Dermis microvascular lymphatic vessel endothelial cell (primary cell): ENCODE measurements at places on chromosomes 7 and 10.

- no peak for DNase-seq
Observed at GRCh38 chr10:78996792-78997129, 72.0 kb upstream of the ZMIZ1 start.

- DNase-seq: no peak
Observed at GRCh38 chr10:66366163-66366562, 559.7 kb upstream of the LRRTM3 start.

GRCh38 chr7:99563650-99564049 lies 5.2 kb downstream of the ZNF655 start:
- DNase-seq: no peak

DNA sequence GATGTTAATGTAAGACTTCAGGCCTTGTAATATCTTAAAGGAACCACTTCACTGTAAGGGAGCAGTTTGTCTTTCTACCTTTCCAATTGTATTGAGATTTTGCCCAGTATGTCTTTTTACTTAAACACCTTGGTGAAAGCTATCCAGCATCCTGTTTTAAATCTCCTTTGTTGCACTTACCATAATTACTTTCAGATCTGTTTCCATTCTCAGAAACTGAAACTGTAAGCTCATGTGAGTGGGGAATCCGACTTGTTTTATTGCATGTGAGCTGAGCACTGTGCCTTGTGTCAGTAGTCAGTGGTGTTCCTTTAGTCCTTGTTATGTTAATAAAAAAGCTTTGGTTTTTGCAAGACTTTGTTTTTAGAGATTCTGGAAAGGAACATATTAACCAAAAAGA lies 42.2 kb downstream of the BMPR1A start:
- DNase-seq: no peak

- no peak for DNase-seq
Observed at GRCh38 chr10:132816718-132817117, 30.8 kb upstream of the NKX6-2 start.

- no peak for DNase-seq
Observed at GRCh38 chr10:21797984-21798765, 205.4 kb downstream of the DNAJC1 start.

DNA sequence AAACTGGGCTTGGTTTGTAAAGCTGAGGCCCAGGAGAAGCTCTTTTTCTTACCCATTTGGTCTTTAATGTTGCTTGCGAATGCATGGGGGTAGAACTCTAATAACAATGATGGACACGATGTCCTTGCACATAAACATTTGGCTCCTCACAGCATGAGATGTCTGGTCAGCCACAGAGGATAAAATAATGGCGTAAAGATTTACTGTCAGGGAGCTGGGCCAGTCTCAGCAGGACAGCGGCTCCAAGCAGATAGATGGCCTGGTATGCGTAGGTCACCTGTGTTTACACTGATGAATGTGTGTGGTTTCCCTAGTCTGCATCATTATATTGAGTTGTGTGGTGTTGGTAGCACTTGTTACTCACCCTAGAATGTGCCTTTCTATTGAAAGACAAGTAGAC lies 537.4 kb downstream of the CNTNAP2 start:
- DNase-seq: no peak

DNA sequence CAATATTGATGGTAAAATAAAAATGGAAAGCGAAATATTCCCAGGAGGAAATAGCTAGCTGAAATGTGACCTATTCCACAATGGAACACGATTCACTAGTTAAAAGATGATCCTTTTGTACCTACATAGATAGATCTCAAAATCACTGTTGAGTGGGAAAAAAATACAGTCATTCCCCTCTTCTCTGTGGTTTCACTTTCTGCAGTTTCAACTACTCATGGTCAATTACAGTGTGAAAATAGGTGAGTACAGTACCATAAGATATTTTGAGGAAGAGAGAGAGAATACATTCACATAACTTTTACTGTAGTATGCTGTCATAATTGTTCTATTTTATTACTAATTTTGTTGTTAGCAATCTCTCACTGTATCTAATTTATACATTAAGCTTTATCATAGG lies 56.0 kb upstream of the COL13A1 start:
- DNase-seq: no peak

DNA sequence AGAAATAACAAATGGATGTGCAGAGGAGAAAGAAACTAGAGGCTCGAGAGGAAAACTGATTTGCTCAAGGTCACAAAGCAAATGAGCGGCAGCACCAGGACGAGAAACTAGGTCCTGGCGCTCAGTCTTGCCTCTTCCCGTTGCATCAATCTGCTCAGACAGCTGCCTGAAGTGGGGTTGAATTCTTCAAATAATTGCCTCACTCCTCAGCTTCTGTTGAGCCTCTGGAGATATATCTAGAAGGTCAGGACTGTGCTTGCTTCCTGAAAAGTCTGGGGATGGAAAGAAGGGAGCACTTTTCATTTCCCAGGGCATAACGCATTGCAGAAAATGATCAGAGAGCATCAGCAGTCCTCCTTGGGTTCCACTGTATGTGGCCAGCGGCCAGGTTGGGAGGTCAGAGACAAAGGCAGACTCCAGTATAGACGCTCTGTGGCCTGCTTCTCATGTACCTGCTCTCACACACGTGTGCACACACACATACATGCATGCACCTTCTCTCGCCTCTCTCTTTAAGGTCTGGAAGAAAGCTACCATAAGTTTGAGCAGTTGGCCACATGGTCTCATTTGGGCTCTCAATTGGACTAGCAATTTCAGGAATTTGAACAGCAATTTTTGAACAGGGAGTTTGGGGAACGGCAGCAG lies 83.7 kb upstream of the DUSP5 start:
- DNase-seq: no peak

DNA sequence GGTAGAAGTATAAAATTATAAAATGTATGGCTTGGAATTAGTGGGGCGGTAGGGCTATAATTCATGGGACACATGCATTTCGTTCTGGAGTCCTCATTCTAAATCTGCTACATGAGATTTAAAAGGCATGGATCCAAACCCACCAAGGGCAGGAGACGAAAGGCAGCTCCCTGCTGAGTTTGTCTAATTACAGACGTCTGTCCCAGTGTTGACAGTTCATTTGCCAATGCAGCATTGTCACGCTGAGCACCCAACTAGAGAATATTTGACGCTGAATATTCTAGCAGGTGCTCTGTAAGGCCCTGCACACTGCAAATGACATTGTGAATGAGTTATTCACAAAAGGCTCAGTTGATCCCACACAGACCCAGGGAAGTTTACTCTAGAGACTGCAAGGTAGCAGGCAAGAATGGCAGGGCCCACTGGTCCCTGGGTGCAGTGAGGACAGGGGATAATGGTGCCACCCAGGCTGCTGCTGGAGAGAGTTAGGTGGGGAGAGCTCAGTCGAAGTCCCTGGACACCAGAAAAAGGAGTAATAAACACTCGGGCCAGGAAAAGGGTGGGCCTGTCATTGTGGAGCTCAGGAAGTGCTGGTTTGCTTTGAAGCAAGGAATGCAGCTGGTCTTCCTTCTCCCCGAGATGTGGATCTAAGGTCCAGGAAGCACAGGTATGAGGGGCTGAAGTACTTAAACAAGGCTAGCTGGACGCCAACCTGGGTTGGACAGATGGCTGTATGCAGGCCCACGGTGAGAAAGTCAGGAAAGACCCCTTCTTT lies 75.0 kb upstream of the JCAD start:
- DNase-seq: no peak

GRCh38 chr7:28176174-28176573 lies 4.4 kb downstream of the JAZF1 start:
- DNase-seq: no peak

DNA sequence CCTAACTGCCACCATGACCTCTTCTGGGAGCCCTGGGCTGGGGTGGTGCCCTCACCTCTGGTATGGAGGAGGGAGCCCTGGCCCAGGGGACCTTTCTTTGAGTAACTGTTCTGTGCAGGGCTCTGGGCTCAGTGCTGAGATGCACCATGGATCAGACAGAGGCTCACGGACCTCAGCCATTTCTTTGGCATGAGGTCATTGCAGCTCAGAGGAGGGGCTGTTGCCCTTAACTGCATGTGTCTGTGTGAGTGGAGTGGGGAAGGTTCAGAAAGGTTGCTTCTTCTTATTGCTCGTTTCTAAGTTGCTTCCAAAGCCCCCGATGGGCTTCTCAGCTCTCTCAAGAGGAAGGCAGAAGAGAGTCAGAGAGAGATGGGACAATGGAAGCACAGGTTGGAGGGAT lies 233.9 kb downstream of the RPS24 start:
- no peak for DNase-seq

DNA sequence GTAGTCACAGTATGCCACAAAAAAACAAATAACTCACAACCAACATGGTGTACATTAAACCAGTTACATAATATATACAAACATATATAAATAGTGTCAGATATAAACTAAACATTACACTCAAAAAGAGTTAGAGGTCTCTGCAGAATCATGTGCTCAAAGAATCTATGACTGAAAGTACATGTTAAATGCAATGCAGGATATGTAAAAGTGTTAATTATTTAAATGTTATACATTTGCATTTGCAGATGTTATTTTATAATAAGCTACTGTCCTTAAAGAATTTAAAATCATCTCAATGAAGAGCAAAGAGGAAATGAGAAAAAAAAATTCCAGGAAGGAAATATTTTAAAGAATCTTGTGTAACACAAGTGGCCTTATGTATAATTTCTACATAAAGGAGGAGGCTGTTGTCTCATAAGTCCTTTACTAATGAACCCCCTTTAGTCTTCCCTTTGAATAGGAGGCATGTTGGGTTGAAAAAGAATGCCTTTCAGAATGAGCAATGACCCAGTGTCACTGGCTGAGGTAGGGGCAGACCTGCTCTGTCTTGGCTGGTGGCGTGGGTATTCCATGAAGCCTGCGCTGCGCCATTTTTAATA lies 148.9 kb downstream of the ITGA8 start:
- no peak for DNase-seq

DNA sequence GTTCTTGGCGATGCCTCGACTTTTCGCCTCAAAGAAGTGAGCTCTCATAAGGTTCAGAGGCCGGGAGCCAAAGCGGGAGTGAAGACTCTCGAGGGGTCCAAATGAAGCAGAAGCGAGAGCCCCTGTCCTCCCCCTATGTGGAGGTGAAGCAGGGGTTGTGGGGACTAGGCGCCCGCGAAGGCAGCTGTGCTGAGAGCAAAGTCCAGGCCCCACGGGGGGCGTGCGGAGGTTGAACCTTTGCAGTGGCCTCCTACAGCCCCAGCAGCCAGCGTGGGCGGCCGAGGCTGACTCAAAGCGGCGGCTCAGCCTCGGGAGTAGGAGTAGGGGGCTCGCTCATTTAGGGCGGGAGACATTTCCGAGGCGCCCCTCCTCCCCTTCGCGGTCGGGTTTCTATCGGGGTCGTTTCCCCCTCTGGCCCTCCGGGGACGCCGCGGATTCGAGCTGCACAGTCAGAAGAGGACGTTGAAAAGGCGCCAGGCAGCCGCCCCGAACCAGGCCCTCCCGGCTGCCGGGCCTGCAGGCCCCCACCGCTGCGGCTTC lies 553 bp upstream of the ADD3 start:
- DNase-seq: no peak

GRCh38 chr10:17023386-17024298 lies 106.0 kb downstream of the CUBN start:
- peak; percentile 97 for DNase-seq

GRCh38 chr10:120047926-120048325 lies 155.4 kb downstream of the SEC23IP start:
- DNase-seq: no peak

DNA sequence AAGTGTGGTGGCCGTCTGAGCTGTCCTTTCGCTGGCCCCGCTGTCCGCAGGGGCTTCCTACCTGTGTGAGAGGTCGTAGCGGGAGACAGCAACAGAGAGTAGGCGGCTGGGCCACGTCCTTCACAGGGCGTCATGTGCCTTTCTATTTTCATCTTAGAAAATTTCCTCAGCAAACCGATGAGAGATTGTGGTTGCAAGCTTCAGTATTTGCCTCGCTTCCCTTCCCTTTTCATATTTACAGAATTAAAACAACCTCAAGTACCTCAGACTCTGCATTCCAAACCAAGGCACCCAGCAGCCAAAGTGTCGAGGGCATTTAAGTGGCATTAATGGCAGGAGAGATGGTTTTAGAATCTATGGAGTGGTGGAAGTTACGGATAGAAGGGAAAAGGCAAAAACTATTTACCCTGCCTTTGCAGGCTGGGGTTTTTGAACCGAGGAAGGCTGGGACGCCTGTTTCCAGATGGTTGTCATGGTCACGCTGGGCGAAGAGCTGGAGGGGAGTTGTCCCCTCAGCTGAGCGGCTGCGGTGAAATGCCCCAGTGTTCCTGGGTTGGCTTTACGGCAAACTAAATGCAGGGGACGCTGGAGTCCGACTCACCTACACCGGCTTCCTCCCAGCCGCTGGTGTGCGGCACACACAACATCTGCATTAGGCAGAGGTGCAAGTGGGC lies 41.9 kb downstream of the WIPI2 start:
- no peak for DNase-seq

DNA sequence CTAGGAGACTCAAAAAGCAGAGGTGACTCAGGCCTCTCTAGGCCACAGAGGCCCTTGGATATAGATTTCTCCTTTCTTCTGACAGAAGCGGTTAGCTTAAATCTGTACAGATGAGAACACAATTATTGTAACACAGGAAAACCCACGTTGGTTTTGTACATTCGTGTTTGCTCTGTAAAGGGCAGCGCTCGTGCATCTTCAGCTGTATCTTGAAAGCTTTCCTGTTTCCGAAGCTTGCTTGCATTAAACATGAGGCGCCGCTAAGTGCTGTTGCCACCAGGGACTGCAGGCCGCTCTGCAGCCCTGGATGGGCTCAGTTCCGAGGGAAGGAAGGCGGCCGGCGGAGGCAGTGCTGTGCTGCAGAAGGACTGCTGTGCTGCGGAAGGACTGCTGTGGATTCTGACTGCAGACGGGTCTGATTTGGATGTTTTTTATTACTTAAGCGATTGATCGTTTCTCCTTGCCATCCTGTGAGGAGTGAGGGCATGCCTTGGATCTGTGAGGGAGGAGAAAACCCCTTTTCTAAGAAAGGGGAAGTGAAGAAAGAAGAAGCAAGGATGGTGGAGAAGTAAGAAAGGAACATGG lies 53.3 kb downstream of the FHIP2A start:
- no peak for DNase-seq

DNA sequence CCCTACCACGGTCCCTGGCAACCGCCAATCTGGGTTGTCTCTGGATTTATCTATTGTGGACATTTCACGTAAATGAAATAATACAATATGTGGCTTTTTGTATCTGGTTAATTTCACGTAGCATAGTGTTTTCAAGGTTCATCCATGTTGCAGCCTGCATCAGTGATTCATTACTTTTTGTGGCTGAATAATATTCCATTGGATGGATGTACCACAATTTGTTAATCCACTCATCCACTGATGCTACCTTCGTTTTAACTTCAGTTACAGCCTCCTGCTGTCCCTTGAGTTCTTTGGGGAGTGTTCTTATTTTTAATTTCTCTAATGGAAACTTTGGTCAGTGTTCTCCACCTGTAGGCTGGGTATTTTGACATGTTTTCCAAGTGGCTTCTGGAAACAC lies 49.5 kb downstream of the GRK5 start:
- DNase-seq: no peak
